ENCODE measurements at places on chromosomes 6 and 20.

- no peak overlapping the region for H3K4me3 ChIP-seq
- no peaks in the 10 kb centered on the region for H3K27me3 ChIP-seq
- no peaks in the 10 kb centered on the region for H3K36me3 ChIP-seq
- H3K27ac ChIP-seq = no peak overlapping the region
Measured at GRCh38 chr6:159180001-159180400, 10.8 kb downstream of the FNDC1 start.

GRCh38 chr6:73028124-73028766, 197.1 kb downstream of the KHDC1L start:
- H3K27me3 ChIP-seq = no peaks in the 10 kb centered on the region
- no peak overlapping the region for H3K27ac ChIP-seq
- H3K36me3 ChIP-seq = no peaks in the 10 kb centered on the region
- DNase-seq = no peak

DNA sequence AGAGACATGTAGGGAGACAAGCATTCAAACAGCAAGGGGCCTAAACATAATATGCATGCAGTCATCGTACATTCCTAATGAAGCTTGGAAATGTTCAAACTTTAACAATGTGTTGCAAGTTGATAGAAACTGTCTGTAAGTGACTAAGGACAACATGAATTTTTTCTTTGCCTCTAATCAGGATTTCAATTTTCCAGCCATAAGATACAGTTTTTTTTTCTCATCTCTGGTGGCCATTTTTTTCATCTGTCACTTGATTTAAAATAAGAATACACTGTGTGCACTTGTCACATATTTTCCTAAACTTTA, 22.2 kb upstream of the MTRF1L start:
- H3K27ac ChIP-seq = no peak overlapping the region
- H3K36me3 ChIP-seq = no peaks in the 10 kb centered on the region
- H3K4me1 ChIP-seq = no peaks in the 10 kb centered on the region
- H3K4me3 ChIP-seq = no peak overlapping the region
- H3K27me3 ChIP-seq = no peaks in the 10 kb centered on the region

DNA sequence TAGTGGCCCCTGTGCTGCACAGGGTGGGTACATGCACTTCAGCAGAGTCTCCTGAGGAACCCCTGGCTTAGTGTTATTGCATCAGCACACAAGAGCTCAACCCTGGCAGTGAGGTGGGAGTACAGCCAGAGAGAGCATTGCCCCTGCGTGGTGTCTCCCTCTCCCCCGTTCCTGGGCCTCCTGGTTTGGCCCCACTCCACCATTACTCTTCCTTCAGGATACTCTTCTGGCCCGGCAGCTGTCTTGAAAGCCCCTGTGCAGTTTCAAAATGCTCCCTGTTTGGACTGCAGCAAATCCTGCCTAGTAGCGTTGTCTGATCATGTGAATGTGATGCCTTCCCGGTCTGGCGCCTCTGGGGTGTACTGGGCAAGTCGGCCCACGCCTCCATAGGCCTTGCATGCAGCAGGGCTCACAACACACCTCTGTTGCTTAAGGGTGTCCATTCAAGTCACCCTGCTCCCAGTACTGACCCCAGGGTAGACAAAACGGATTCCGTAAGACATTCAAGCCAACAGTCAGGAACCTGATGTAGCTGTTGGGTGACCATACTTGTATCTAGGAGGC, 32.1 kb downstream of the TXNDC5 start:
- no peaks in the 10 kb centered on the region for H3K27me3 ChIP-seq
- no peaks in the 10 kb centered on the region for H3K4me1 ChIP-seq
- no peak for DNase-seq
- H3K4me3 ChIP-seq = no peak overlapping the region
- H3K36me3 ChIP-seq = peaks cover 19% of the 10 kb centered on the region
- H3K27ac ChIP-seq = no peak overlapping the region

DNA sequence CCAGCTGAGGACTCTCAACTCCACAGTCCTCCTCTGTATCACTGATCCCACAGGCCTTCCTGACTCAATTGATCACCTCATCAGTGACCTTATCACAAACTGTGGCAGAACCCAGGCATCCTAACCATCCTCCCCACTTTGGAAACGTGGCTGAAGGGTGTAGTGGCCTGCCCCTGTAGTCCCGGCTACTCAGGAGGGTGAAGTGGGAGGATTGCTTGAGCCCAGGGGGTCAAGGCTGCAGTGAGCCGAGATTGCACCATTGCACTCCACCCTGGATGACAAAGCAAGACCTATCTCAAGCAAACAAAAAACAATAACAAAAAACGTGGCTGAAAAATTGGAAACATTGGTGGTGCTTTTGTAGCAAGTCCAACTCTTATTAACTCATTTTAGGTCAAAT, 203.4 kb upstream of the ZNF217 start:
- no peaks in the 10 kb centered on the region for H3K27me3 ChIP-seq
- no peak overlapping the region for H3K4me3 ChIP-seq
- no peak for DNase-seq

GRCh38 chr20:39762716-39763115, 800.6 kb downstream of the DHX35 start:
- H3K27ac ChIP-seq = no peak overlapping the region
- DNase-seq = no peak
- no peaks in the 10 kb centered on the region for H3K27me3 ChIP-seq
- no peak overlapping the region for H3K4me3 ChIP-seq

DNA sequence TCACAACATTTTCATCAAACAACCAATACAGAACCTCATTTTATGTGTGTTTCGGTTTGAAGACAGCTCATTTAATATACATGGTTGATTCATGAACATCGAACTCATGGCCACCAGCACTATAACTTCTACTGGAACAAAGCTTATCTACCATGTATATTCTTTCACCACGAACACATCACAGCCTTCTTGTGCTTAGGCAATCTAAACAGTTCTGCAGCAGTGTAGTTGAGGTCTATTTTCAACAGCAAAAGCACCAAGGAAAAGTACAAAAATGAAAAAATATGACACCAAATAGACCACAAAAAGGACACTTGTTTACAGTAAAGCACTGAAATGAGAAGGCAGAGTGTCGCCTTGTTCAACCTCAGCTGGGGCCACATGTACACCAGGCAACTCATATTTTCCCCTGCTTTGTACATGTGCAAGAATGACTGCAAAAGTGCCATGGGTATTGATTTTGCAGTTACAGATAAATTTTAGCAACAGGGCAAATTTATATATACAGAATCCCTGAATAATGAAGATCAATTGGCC, 25.8 kb upstream of the KCNK5 start:
- H3K27me3 ChIP-seq = no peaks in the 10 kb centered on the region
- H3K36me3 ChIP-seq = no peaks in the 10 kb centered on the region
- DNase-seq = no peak
- no peaks in the 10 kb centered on the region for H3K4me1 ChIP-seq
- H3K4me3 ChIP-seq = no peak overlapping the region

DNA sequence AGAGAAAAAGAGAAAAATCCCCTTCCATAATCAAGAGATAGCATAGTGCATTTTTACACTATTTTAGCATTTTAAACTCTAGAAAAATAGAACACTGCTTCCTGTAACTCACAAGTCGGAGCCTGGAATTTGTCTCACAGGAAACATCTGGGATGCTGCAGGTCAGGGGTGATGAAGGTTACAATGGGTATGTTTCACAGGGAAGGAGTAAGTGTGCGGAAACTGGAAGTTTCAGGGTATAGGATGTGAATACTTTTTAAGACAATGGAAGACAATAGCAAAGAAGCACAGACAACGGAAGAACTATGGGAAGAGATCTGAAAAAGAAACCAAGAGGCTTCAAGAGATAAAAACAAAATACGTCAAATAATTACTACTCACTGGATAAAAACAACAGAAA, 361.0 kb upstream of the MARCKS start:
- H3K4me1 ChIP-seq = no peaks in the 10 kb centered on the region
- no peaks in the 10 kb centered on the region for H3K36me3 ChIP-seq
- DNase-seq = no peak

- H3K4me3 ChIP-seq = no peak overlapping the region
- no peaks in the 10 kb centered on the region for H3K27me3 ChIP-seq
- no peaks in the 10 kb centered on the region for H3K4me1 ChIP-seq
Measured at GRCh38 chr6:31070711-31071197, 41.6 kb downstream of the C6orf15 start.

GRCh38 chr6:40444312-40444711, 142.9 kb downstream of the LRFN2 start:
- no peak overlapping the region for H3K4me3 ChIP-seq
- no peaks in the 10 kb centered on the region for H3K36me3 ChIP-seq
- no peak for DNase-seq

DNA sequence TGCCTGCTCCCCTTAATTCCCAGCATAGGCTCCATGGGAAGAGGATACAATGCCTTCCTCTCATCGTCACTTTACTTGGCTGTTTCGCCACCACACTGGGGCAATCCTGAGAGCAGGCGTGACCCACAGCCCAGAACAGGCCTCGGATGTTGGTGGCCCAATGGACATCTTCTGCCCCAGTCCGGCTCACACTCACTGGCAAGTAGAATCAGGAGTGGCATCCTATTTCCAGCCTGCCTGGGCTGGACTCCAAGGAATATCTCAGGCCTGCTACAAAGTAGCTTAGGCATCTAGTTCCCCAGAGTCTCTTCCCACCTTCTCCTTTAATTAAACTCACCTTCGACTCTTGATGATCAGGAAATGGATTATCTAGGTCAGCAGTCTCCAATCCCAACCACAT, 110.5 kb downstream of the LRFN2 start:
- no peak for DNase-seq
- H3K4me1 ChIP-seq = no peaks in the 10 kb centered on the region
- H3K27me3 ChIP-seq = no peaks in the 10 kb centered on the region
- no peak overlapping the region for H3K27ac ChIP-seq

DNA sequence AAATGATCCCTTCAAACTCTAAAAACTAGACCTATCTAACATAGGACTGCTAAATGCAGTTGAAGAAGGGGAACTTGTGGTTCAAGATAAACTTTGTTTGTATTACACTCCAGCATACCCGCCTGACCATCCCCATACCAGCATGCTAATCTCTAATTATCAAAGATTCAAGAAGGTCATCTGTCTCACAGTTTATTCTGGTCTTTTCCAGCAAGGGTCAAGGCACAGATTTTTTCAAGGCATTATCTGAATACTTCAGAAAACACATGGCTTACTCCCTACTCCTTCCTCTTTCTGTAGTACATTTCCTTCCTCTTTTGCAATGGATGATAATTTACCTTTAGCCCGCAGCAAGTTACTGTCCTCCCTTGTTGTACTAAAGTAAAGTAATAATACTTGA, 174.1 kb downstream of the PKHD1 start:
- no peak overlapping the region for H3K27ac ChIP-seq
- DNase-seq = no peak
- no peaks in the 10 kb centered on the region for H3K4me1 ChIP-seq
- no peaks in the 10 kb centered on the region for H3K36me3 ChIP-seq
- no peaks in the 10 kb centered on the region for H3K27me3 ChIP-seq

DNA sequence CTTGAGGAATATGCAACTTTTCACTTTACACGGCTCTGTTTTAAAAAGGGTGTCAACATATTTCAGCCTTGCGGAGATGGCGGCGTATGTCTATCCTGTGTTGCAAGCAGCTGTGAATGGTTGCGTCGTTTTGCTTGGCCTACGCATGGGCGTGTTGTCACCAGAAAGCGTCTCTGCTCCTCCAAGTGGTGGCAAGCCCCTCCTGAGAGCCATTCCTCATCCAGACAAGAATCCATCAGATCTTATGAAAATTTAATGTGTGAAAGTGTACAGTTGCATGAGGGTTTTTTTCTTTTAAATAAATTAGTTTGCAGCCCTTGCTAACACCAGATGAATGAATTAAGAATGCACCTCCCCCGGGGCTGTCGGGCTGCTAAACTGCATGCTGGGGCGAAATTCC, 114.4 kb downstream of the PHACTR3 start:
- no peaks in the 10 kb centered on the region for H3K27me3 ChIP-seq
- H3K4me3 ChIP-seq = no peak overlapping the region
- H3K36me3 ChIP-seq = no peaks in the 10 kb centered on the region
- no peak overlapping the region for H3K27ac ChIP-seq

GRCh38 chr20:49751397-49751736, 37.7 kb upstream of the B4GALT5 start:
- H3K27ac ChIP-seq = no peak overlapping the region
- no peaks in the 10 kb centered on the region for H3K27me3 ChIP-seq
- H3K4me3 ChIP-seq = no peak overlapping the region
- no peaks in the 10 kb centered on the region for H3K36me3 ChIP-seq

DNA sequence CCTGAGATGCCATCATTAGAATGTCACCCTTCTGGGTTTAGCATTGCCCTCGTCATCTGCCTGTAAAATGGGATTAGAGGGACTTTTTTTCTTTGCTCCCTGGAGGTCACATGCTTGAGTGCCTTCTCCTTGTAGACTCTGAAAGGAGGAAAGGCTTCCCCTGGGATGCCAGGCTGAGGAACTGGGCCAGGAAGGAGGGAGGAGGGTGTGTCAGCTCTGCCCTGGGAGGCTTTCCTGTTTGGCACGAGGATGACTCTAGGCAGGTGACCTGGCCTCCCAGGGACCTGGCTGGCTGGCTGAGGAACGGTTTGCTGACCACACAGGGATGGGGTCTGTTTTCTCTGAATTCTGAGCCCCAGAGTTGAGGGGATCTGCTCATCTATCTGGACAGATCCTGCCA, 137.9 kb upstream of the RNF24 start:
- no peak overlapping the region for H3K4me3 ChIP-seq
- no peaks in the 10 kb centered on the region for H3K27me3 ChIP-seq
- DNase-seq = no peak

DNA sequence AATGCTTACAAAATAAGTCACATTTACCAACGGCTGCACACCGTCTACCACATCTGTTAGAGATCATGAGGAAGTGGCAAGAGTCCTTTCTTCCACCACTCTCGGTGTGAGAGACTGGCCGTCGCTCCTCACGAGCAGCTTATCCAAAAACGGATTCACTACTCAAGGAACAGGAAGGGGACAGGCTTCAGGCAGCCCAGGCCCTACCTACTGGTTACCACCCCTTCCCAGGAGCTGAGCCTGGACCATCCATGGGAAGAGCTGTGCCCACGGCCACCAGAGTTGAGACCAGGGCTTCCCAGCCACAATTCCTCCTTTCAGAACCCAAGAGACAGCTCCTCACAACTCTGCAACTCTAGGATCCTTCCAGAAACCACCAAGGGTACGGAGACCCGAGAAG, 37.0 kb downstream of the FOXF2 start:
- no peaks in the 10 kb centered on the region for H3K27me3 ChIP-seq
- no peak overlapping the region for H3K4me3 ChIP-seq
- DNase-seq = no peak
- no peak overlapping the region for H3K27ac ChIP-seq
- no peaks in the 10 kb centered on the region for H3K36me3 ChIP-seq

- peaks cover 5% of the 10 kb centered on the region for H3K4me1 ChIP-seq
- H3K4me3 ChIP-seq = peak overlapping the region; percentile 77
- H3K27ac ChIP-seq = peak overlapping the region; percentile 16
- no peaks in the 10 kb centered on the region for H3K27me3 ChIP-seq
Measured at GRCh38 chr6:44072959-44073611, 54.2 kb downstream of the MRPL14 start.

- H3K27me3 ChIP-seq = no peaks in the 10 kb centered on the region
- H3K4me3 ChIP-seq = peak within 1 kb of the TSS; percentile 75
- H3K27ac ChIP-seq = peak within 1 kb of the TSS; percentile 49
Measured at GRCh38 chr6:26401987-26402658, at the start of gene BTN3A1. BTN3A1 (plus strand) TSS chr6:26402275; CDS start chr6:26405564, 3,289 bp downstream.

DNA sequence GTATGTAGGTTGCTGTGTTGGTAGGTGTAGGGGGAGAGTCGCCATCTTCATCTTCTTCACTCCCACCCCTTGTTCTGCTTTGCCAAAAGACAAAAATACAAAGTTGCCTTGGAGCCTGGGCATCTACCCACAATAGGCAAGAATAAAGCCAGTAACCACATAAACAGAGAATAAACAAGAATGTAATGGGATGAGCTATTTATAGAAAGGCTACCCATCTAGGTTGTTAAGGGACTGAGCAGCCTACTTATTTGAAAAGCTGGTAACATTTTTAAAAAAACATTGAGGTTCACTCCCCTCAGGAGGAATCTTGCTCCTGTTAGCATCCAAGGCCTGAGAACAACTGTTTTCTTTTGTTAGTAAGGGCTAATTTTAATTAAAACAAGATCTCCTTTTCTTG, 301.4 kb upstream of the STXBP5 start:
- no peaks in the 10 kb centered on the region for H3K27me3 ChIP-seq
- no peaks in the 10 kb centered on the region for H3K36me3 ChIP-seq
- no peak overlapping the region for H3K4me3 ChIP-seq
- H3K4me1 ChIP-seq = peaks cover 13% of the 10 kb centered on the region
- no peak for DNase-seq

All from thoracic aorta (tissue), 2 donors.